ENCODE measurements at places on chromosomes 2 and 18.
A peak's percentile ranks its signal among the peaks of the same experiment; 100 is the strongest.

- DNase-seq, result no peak
Measured at GRCh38 chr2:216492597-216493333, 5.9 kb upstream of the RPL37A start.

- DNase-seq, result peak; percentile 85
Measured at GRCh38 chr2:72862239-72862988, 24.8 kb upstream of the SPR start.

DNA sequence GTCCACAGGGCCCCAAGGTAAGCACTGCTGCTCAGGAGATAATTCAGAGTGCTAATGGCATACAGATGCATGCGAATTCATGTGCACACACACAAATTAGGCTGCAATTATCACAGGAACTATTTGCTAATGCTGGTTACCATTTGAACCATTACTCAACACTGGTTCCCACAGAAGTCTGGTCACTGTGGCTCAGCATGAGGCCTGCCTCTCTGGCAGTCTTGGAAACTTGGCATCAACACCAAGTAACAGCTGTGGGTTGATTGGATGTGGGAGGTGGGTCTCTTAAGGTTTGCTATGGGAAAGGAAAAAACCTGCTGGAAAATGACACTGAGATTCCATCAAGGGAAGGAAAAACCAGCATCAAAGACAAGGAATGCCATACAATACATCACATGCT is 105.0 kb downstream of the CELF4 start:
- no peak for DNase-seq

GRCh38 chr2:112150447-112150846 is 12.3 kb downstream of the FBLN7 start:
- no peak for DNase-seq

GRCh38 chr2:212539072-212539880 is 674 bp upstream of the ERBB4 start:
- DNase-seq, result no peak

Data from OCI-M1 (cell line).